ENCODE measurements at places on chromosomes 2 and 18.

- no peak for DNase-seq
Observed at GRCh38 chr18:75016025-75016717, 192.8 kb downstream of the PTGR3 start.

DNA sequence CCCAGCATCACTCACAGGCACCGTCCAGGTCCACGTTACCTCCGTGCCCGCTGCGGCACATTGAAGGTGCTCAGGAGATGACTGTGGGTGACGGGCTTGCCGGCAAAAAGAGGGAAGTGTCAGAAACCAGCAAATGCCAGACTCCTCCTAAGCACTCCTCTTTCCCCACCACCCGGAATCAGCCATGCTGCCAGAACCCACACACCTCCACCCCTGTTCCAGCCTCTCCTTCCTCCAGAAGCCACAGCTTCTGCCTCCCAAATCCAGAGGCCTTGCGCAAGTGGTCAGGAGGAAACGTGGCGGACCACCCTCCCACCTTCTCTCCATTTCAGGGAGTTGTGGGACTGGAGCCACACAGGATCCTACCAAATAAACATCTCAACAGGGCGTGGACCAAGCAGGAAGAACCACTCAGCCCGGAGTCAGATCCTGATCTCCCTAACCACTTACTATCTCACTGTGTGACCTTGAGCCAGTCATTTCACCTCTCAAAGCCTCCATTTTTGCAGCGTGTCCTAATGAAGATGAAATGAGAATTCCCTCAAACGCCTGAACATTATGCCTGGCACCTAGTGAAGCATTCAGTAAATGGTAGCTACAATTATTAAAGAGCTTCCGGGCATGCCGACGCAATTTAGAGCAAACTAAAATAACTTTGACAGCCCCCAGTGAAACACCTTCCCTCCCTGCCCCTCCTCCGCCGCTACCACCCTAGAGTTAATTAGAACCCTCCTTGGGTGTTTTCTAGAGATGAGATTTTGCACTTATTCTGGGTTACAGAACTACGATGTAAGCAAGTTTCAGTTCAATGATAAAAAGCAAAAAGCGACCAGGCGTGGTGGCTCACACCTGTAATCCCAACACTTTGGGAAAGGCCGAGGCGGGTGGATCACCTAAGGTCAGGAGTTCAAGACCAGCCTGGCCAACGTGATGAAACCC lies 32.9 kb downstream of the SMAD7 start:
- no peak for DNase-seq

- no peak for DNase-seq
Observed at GRCh38 chr2:10550206-10551001, 102.3 kb upstream of the ODC1 start.

DNA sequence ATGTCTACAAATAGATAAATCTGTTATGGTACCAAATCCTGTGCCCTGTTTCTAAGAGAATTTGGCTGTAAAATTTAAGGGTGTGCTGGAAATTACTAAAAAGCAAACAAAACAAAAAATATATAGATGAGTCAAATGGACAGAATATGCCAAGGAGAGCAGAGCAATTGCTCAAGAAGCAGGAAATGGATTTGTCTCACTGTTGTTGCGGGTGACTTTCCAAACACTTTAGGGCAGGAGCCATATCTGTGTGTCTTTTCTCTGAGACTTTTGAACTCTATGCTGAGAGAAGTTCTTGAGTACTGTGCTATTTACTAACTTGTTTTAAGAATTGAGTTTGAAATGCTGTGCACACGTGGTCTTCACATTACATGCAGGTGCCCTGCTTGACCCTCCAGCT lies 221.7 kb downstream of the PHLPP1 start:
- no peak for DNase-seq

- no peak for DNase-seq
Observed at GRCh38 chr18:12313530-12314245, 5.6 kb downstream of the TUBB6 start.

DNA sequence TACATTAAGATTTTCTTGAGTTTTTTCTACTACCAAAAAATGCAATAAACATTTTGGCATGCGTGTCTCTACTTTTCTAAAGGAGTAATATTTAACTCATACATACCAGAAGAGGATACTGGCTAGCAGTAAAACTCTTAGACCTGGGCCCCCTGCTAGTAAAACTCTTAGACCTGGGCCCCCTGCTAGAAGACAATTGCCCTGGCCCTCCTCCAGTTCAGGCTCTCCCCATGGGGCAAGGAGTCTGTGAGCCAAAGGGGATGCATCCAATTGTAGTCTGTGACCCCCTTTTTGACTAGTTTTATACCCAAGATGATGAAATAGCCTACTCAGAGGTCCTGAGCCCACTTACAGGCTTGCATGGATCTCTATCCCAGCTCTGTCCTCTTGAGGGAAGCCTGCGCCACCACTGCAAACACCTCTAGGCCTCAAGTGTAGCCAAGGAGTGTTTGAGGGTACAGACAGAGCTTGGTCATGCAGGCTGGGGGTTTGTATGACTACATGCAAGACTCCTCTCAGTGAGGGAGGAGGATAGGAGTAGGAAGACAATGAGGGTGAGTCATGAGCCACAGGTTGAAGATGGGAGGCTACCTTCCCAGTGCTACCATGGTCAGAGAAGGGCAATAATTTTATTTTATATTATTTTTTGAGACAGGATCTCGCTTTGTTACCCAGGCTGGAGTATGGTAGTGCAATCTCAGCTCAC lies 45.2 kb upstream of the PGAP1 start:
- no peak for DNase-seq

DNA sequence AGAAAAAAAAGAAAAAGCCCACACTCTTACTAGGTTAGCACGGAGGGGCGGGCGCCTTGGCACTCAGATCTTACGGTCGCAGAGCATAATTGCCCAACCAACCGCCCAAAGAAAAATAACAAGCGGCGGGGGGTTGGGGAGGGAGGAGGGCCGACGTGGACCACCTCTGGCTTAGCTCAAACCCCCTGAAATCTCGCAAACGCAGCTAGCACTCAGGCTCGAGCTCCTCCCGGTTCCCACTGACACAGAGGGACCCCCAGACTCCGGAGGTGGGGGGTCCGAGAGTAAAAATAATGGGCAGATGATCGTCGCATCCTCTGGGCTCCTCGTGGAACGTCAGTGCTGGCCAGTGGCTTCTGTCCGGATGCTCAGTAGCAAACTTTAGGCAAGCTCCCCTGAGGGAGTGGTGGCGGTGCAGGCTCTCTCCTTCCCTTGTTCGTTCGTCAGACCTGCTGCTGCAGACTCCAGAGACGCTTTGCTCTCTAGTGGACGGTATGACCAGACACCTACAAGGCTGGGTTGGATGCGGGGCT lies 12.0 kb downstream of the CATIP start:
- peak; percentile 69 for DNase-seq

DNA sequence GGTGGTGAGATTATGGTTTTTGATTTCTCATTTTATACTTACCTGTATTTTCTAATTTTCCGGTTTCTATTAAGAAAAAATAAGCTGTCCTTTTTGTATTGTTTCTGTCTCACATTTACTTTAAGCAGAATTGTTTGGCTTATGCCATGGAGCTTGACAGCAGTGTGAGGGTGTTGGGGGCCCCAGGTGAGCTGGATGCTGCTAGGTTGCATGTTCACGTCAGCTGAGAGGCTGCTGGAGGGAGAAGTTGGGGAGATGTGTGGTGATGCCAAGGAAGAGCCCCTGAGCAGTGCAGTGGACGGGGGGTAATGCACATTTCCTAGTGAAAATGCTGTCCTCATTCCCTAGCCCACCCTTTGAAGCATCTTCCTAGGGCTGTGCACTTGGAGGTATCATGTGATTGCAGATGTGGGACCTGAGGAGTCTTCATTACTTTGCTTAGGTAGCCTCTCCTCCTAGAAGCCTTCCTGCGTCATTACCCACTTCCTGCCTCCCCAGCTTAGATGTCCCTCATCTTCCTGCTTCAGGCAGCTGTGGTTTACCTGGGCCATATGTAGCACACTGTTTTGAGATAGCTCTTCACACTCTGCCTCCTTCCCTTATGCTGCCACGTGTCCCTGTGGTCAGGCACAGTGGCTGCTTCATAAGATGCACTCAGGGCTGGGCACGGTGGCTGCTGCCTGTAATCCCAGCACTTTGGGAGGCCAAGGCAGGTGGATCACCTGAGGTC lies 16.2 kb downstream of the ATG16L1 start:
- DNase-seq = no peak

- no peak for DNase-seq
Observed at GRCh38 chr2:178843697-178844096, 36.5 kb upstream of the TTN start.

DNA sequence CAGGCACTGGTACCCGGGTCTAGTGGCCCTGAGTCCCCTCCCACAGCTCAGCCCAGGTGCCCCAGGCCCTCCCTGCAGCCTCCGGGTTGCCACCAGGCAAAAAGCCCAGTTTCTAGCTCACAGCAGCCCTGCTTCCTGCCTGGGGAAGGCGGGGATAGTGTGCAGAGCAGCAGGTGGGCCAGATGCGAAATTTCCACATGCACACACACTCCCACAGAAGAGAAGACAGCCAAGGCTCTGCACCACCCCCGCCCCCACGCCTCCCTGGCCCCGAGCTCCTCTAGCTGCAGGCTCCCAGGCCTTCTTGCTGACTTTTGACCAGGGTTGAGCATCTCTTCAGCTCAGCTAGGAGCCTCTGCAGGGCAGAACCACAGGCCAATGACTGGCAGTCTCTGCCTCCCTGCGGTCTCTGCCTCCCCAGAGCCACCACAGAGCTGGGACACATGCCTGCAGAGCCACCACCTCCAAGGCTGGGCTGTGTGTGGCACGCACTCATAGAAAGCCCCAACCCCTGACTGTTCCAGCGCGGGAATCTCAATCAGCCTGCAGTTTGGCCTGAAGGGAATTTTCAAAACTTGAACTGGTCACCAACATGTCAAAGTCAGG lies 7.2 kb downstream of the SLC66A2 start:
- DNase-seq = no peak

DNA sequence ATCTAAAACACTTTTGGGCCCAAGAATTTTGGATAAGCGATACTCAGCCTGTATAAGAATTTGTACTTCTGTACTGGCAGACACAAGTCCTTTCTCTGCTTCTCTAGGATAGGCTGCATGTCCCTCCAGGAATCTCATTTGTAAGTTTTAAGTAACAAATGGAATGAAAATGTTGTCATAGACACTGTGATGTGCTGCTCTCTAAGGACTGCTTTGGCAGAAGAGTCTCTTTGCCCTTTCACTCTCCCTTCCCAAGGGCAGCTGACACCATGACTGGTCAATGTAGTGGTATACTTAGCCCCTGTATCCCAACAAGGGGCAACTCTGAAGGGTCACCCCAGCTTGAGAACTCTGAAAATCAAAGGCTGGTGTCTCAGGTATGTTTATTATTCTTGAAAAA lies 27.3 kb downstream of the PLA2R1 start:
- no peak for DNase-seq

GRCh38 chr2:144429396-144430112 lies 90.4 kb downstream of the ZEB2 start:
- no peak for DNase-seq

- DNase-seq = no peak
Observed at GRCh38 chr2:48934807-48935206, 179.3 kb upstream of the LHCGR start.

GRCh38 chr2:60339286-60339685 lies 214.2 kb downstream of the BCL11A start:
- DNase-seq = no peak

DNA sequence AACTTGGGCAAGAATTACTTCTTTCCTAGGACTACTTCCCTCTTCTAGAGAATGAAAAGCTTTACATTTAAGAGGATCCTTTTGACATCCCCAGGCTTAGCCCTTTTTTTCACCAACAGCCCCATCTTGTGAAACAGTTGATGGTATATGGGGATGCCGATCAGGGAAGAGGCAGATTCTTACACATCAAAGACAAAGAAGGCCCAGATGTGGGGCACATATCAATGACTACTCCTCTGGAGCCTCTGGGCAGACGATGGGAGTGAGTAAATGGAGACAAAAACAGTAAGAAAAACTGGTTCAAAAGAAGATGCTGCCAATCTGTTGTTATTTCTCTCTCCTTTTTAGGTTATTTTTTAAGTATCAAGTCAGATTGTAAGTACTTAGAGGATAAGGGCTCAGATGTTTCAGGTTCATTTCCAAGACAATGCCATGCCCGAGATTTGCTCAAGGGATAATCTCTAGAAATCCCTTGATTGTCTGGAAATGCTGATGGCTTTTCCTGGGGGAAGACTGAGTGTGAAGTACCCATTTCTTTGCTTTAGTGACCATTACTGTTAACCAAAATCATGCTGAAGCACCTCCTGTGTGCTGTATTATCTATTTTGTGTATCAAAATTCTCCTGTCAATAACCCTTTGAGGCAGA lies 117.5 kb downstream of the EPHA4 start:
- no peak for DNase-seq

GRCh38 chr2:25567406-25567805 lies 106.0 kb downstream of the DTNB start:
- DNase-seq = peak; percentile 45

DNA sequence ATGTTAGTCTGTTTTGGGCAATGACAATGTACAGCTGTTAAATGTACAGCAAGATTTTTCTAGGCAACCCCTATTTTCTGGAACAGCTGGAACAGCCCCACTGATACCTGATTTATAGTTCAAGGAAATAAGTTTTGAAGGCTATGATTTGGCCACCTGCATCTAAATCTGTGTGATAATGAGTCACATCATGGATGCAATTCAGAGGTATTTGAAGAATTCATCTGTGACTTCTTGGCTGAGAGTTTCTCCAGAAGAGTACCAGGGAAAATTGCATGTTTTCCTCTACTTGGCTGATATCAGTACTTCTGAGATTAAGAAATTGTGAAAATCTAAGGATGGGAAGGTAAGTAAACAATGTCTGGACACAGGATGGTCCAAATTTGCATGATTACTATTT lies 40.7 kb upstream of the NT5C1B start:
- no peak for DNase-seq

GRCh38 chr2:160820691-160821090 lies 327.1 kb upstream of the RBMS1 start:
- DNase-seq = no peak

DNA sequence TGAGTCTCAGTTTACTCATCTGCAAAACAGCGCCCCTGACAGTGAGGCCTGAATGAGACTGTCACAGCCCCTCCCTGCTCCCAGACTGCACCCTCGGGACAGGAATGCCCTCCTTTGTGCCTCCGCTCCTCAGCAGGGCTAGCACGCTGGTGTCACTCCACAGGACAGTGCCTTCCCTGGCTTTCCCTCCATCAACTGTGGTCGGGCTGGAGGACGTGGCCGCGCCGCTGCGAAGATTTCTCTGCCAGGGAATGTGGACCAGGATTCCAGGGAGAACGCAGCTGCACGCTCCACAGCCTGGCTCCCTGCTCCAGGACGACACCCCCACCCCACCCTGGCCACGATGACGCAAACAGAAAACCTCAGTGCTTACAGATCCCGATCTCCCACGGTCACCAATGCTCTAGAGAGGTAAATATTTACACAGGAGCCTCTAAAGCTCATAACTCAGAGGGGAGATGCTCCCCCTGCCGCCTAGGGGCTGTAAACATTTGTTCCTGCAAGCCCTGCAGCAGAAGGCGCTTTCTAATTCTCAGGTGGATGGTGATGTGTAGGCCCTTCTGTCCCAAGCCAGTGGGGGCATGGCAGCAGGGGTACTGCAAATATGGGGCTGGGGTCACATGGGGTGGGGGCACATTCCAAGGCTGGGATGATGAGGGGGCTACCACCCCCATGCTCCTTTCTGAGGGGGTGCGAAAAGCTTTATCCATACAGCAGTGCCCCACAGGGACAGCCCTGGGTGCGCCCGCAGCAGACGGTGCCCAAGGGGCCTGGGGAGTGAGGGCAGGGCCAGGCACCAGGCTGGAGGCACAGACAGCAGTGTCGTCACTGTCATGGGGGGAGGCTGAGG lies 12.4 kb downstream of the HS6ST1 start:
- DNase-seq = peak; percentile 92

Measured in HuH-7 (cell line).